NCI-H524 (cell line): ENCODE measurements at places on chromosomes 5 and 9.

- no peak for DNase-seq
Measured at GRCh38 chr5:139431706-139432105, 7.6 kb downstream of the DNAJC18 start.

GRCh38 chr5:40906351-40906751 is 2.9 kb upstream of the C7 start:
- DNase-seq: no peak

DNA sequence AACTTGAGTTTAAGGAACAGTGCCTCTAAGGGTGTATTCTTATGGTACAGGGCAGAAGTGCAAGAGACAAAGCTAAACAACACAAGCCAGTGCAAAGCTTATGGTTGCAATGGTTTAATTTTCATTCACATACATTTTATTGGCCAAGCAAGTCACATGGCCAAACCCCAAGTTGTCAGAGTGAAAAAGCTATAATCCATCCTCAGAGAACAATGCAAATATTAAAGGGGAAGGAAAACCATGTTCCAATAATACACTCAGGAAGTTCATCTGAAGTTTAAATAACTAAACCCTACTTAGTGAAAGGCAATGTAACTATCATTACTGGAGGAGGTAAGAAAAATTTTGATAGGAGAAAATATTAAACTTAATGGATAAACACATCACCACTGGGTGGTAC is 26.6 kb upstream of the TLR4 start:
- no peak for DNase-seq

GRCh38 chr5:135446206-135446605 is 942 bp downstream of the DCANP1 start:
- DNase-seq: no peak

DNA sequence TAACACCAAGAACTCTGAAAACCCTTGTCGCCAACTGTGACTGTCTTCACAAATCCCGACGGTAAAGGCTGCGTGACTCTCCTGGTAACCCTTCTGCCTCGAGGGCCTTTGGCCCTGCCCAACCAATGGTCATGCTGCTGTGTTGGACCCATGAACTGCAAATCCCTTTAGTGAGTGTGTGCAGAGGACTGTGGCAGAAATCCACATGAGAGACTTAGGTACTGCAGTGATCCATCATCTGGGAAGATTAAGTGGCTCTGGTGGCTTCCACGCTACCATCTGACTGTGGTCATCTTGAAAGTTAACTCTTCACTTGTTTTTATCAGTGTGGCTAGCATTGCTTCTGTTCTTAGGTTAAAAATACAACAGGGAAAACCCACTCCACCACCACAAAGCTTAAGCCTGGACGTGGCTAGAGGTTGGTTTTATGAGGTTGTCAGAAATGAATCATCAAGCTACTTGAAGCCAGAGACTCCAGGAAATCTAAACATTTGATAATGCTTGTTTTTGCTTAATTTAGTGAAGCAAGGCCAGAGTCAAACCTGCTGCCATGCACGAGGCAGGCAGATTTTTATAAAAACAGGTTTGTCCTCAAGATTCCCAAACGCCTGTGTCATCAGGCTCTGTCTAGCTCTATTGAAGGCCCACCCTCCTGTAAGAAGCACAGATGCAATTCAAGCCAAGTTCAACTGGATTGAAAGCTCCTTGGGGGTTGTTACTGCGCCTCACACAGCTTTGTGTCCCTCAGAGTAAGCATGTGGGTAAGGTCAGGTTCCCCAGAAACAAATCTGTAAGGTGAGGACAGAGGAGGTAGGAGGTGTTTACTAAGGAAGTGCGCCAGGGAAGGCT is 52.7 kb upstream of the ERCC6L2 start:
- no peak for DNase-seq

GRCh38 chr5:154534457-154535050 is 56.5 kb upstream of the HAND1 start:
- no peak for DNase-seq

- DNase-seq: peak; percentile 72
Measured at GRCh38 chr5:55994495-55994997, at the start of gene IL6ST. Gene IL6ST, minus strand, starts transcription at chr5:55994963. Its CDS starts 18,685 bp downstream, at chr5:55976278.

- no peak for DNase-seq
Measured at GRCh38 chr5:181120306-181120705, 10.7 kb downstream of the OR2V1 start.

DNA sequence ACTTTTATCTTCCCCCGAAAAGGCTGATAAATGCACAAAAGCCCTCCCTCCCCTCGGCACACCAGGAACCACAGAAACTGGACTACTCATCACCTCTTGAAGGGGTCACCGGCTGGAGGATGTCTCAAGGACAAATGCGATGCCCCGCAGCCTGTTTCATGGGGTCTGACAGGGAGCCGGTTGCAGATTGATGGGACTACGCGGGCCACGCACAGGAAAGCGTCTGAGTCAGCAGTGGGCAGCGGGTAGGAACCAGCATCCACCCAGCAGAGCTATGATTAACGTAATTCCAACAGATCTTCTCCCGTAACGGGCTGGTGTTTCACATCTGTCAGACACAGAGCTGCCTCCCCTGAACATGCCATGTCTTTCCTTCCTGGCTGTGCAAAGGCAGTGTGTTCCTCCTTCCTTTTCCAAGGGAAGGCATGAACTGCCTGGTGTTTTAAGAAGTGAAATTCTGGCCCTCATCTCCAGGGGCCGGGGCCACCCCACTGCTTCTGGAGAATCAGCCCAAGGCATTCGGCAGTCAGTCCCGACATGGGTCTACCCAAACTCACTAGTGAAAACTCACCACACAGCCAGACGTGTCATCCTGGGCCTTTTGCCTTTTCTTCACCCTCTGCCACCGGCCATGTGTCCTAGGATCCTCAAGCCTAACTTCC is 144.4 kb upstream of the PHYKPL start:
- DNase-seq: no peak

DNA sequence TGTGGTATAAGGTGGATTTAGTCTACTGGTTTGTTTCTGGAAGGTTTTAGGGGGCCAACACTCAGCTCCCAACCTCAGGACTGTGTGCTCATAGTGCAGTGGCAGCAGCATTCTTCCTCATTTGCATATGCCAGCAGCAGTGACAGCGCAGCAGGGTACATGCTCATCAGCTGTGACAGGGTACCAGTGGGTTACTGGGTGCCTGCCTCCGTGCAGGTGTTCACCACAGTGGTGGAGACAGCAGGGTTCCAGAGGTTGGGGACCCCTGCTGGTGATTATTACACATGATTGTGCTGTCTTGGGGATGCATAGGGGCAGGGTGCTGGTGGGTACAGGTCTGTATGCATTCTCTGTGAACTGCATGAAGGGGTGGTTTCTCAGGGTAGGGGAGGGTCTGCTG is 45.5 kb upstream of the IFNE start:
- no peak for DNase-seq

- no peak for DNase-seq
Measured at GRCh38 chr5:144438237-144438636, 267.6 kb downstream of the KCTD16 start.

- no peak for DNase-seq
Measured at GRCh38 chr9:32698706-32699277, 63.3 kb upstream of the TAF1L start.

GRCh38 chr5:523441-524222 is 617 bp downstream of the SLC9A3 start:
- DNase-seq: peak; percentile 26

GRCh38 chr5:107867266-107867665 is 196.5 kb upstream of the EFNA5 start:
- DNase-seq: no peak

DNA sequence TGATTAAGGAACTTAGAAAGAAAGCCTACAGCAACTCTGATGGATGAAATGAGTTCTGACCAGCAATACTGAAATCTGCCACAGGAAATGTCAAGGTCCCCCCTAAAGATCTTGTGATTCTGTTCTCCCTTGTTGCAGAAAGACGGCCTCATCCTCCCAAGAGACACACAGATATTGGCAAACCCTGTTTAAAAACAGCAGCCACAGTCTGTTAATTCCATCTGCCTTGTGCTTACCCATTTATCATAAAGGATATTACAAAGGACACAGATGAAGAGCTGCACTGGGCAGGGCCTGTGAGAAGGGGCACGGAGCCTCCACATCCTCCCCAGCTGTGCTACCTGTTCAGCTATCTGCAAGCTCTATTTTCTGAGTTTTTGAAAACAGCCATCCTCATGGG is 15.2 kb downstream of the RAPGEF1 start:
- no peak for DNase-seq

GRCh38 chr9:75089373-75089766 is 1.1 kb downstream of the OSTF1 start:
- no peak for DNase-seq

DNA sequence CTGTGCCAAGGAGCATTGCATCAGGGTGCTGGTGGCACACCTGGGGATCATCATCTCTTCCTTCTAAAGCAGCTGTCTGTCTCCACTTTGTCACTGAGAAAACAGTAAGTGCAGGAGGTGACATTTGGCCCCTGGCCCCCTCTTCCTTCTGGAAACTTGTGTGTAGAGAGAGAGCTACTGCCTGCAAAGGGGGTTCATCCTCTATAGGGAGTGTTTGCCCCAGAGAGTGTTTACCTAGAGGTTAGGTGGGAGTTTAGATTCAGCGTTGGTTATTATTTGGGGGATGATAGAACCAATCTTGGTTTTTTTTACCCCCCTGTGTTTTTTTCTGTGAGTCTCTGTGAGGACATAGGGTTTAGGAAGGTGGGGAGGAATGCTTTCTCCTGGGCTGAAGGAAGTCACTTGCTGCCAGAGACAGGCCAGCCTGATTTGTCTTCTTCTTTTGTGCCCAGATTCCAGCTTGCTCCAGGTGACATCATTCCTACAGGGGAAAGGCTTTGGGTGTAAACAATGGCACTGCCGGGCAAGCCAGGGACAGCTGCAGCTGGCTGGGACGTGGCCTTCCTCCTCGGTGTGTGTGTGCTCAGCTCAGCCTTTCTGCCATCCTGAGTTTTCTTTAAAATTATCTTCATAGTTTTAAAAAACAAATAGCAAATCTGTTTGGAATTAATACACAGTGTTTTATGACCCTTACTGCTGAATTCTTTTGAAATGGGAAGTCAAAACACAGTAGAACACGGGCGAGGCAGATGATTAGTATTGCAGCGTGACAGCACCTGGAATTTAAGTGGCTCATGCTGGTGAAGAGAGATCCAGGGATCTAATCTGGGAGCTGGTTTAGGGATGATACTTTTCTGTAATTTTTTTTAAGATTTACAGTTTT is 24.5 kb downstream of the PRRC2B start:
- DNase-seq: peak; percentile 55

DNA sequence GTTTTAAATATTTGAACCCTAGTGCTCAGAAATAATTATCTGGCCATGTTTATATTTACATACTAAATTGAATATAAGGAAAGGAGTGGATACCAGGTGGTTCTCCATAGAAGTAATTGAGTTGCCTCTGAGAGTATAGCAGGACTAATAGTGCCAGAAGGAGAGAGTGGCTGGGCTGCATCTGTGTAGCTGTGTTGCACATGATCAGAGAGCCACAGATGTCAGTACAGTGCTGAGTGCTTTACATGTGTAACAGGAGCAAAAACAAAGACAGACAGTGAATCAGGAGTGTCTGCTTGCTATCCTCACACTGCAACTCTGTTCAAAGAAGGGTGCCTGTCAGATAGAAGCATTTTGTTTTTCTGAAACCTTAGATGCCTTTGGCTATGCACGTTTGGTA is 353.9 kb upstream of the PAPPA start:
- peak; percentile 5 for DNase-seq

DNA sequence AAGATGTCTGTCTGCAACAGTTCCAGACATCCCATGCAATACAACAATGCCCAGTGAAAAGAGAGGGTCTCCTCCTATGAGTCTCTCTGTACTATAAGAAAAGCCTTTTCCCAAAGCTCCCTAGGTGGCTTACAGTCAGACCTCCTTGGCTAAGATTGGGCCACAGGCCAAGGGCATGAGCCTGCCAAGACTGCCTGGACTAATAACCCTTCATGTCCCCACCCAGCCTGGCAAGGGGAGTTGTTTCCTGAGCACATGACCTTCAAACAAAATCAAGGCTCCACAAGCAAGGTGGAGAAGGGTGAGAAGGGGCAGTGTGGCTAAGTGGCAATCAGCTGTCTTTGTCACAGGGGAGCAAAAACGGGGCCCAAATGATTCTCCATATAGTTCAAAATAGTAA is 75.6 kb upstream of the ZSWIM6 start:
- no peak for DNase-seq

- no peak for DNase-seq
Measured at GRCh38 chr9:137411260-137411644, 11.7 kb downstream of the EXD3 start.

DNA sequence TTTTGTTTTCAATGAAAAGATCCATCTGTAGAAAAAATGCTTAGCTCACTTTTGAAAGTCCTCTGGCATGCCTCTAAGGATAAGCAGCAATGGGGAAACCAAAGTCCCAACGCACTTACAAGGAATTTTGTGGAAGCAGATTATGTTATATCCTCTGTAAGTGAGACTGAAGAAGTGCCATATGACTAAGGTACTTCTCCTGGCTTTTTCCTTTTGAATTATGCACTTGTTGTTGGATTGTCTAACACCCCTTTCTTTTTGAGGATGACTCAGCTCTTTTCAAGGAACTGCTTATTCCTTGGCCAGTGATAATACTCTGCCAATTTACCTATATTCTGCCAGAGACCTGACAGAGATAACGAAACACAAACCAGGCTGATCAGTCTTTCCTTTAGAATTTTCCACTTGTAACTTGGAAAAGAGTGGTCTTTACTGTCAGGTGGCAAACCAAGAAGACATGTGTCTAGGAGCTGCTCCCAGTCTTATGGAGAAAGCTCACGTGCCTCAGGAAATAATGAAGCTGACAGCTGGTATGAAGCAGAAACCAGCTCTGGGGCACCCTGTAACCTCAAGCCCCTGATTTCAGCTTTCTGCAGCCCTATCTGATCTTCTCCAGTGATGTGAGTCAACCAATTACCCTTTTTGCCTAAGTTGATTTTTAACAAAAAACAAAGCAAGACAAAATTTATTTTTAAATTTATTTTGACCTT is 290.8 kb upstream of the FBXL7 start:
- peak; percentile 92 for DNase-seq

GRCh38 chr9:136732444-136733178 is 10.1 kb downstream of the LCN10 start:
- DNase-seq: no peak

DNA sequence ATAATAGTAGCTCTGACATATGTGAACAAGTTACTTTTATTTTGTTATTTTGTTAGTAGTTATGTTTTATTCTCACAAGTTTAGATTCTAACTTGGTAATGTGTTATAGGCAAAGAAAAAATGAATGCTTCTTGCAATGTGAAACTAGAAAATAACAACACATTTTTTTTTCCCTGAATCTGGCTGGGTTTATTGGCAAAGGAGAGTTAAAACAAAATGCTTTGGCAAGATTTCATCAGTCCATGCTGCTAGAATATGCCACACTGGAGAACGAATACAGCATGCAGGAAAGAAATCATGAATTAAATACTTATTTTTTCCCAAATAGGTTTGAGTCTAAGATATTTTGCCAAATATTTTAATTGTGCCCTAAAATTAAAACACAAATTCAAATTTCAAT is 1048.1 kb upstream of the ACO1 start:
- DNase-seq: no peak

DNA sequence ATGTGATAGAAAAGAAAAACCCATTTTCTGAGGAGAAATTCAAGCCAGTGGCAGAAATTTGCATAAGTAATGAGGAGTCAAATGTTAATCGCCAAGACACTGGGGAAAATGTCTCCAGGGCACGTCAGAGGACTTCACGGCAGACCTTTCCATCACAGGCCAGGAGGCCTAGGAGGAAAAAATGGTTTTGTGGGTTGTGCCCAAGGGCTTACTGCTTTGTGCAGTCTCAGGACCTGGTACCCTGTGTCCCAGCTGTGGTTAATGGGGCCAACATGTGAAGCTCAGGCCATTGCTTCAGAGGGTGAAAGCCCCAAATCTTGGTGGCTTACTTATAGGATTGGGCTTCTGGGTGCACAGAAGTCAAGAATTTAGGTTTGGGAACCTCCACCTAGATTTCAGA is 54.8 kb upstream of the ADAMTS2 start:
- no peak for DNase-seq
